ENCODE measurements at places on chromosomes 7 and 10.

DNA sequence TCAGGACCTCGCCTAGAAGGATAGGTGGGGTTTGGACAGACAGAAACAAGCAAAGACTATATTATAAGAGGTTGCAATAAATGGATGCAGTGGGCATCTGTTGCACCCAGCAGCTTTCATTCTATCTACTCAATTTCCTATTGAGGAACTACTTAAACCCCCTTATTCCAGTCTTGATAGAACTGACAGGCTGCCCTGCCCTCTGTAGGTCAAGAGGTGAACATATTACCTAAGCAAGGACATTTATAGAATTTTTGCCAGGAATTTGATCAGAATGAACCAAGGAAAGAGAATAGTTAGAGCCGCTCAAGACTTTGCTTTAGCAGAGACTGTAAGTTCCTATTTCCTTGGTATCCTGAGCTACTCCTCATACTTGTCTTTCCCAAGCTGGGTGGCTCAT is 9.5 kb downstream of the VTI1A start:
- no peak for DNase-seq

DNA sequence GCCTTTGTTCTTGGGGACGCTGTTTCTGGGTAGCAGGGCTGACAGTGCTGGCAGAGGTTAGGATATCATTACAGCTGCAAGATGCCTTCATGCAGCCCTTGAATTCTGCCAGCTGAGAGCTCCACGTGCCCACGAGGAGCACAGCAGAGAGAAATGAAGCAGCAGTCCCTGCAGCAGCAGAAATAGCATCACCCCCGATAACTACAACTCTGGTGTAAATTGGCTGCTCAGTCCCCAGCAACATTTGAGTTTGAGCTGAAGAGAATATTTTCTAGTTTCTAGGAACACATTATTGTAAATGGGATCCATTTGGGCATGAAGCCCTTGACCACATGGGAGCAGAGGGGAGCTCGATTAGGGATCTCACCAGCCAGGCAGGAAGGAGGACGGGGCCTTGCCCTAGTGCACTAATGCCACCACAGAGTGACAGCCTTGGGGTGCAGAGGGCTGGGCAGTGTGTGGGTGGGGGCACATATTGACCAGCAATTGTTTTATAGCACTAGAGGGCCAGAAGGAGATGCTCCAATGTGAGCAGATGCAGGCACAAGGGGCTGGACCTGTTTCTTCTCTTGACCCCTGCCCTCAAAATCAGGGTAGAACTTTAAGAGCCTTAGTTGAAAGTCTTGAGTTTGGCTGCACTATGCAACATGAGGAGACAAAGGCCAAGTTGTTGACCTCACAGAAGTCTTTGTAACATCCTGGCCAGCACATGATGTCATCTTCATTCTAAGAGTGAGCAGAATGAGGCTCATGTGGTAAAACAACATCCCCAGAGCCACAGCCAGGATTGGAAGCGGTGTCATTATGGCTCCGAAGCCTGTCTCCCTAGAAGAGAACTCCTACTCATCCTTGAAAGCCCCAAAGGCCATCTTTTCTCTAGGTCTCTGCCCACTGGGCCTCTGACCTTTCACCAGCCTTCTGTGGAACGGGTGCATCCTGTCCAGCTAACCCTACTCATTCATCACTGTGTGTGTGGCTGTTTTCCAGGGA is 52.6 kb downstream of the ADCY1 start:
- no peak for DNase-seq

GRCh38 chr10:10923029-10923651 is 94.5 kb upstream of the CELF2 start:
- DNase-seq = no peak

GRCh38 chr7:94648731-94649130 is 7.2 kb downstream of the SGCE start:
- no peak for DNase-seq

DNA sequence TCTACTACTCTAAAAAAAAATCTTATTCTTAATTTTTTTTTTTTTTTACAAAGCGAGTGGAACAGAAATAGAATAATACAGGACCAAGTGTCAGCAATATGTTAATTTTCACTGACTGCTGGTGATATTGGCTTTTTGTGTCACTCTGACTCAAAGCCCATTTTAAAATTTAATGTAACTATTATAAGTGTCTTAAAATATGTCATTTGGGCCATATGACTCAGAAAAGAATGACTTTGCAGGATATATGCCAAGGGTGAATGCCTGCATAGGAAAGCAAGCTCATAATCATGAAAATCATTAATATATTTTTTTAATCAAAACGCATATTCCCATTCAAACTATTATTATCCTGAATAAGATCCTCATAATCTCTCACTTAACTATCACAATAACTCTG is 149.2 kb downstream of the GNAT3 start:
- DNase-seq = no peak

DNA sequence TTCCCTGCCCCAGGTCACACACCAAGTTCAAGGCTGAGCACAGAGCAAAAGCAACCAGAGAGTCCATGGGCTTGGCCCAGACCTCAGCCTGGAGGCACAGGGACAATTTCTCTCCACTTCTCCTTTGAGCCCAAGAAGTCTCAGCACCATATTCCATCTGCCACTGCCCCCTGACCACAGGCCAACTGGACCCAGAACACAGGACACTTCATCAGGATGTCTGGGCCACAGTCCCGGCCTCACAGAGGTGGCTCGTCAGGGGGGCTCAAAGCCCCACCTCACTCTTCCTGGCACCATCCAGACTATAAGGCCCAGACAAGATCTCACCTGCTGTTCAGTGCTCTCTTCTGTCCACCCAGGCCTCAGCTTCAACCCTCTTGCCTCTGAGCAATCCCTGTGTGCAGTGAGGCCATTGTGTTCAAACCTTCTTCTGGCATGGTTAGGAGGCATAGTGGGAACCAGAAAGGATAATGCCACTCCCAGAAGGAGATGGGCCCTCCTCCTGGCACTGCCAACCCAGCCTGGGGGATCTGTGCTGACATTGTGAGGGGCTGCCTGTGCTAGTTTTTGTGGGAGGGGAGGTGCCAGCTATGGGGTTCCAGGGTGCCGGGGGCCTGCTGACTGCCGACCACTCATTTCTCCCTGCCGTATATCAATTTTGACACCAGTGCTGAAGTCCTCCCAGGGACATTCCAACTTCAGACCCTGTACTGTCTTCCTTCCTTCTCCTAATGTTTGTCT is 49.7 kb upstream of the ANTXRL start:
- DNase-seq = peak; percentile 26

DNA sequence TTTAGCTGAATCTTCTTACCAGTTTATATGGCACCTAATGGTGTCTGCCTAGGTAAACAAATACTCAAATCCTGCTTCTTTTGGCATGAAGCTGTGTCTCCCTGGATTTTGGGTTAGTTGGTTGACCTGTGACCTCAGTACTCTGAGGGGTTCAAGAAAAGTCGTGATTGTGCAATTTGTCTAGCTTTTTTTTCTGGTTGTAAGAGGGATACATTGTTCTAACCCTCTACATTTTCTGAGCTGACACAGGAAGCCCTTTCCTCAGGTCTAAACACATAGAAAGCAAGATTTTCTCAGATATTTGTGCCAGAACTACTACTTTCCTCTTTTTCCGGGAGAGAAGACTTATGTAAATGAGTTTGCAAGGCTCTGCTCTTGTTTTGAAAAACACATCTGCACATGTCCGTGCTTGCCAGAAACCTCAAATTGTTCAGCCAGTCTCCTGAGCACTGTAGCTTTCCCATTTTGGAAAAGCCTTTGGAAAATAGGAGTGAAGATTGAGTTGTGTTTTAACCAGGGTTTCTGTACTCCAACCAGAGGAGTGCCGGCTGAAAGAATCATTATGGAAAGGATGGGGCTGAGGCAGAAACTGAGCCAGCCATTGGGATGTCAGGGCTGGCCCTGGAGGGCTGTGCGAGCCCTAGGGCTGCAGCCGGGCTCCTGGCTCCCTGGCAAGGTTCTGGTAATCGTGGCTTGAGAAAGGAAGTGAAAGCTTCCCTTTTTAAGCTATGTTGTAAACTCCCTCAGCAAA is 31.3 kb upstream of the CXCL12 start:
- DNase-seq = no peak

- DNase-seq = no peak
These were observed 3.4 kb downstream of the STAM start for GRCh38 chr10:17647326-17647725.

DNA sequence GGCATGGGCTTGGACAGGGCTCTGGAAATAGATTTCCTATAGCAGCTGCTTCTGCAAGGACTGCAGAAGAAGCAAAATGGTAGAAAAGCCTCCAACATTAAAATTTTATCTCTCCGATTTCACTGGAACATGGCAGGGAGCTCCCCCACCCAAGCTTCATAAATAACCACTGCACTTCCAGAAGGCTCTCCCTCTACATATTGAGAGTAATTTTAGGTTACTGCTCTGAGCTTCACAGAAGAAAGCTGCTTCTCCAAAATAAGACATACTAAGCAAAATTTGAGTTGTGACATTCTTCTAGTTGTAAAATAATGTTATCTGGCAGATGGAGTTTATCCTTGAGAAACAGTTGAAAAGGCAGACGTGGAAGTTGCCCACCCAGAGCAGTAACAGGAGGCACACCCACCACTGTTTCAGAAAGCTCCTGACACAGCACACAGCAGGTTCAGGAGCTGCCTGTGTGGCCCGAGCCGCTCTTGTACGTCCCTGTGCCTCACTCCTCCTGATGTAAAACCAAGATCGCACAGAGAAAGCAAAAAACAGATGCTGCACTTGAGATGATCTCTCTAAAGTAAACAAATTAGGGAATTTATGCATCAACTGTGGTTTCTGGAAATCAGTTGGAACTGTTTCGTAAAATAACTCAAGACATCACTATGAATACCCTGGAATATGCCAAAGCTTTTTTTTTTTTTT is 621.0 kb downstream of the PARD3 start:
- DNase-seq = no peak

GRCh38 chr10:90723416-90724068 is 134.3 kb downstream of the HTR7 start:
- DNase-seq = no peak

- no peak for DNase-seq
These were observed 179.9 kb upstream of the NPVF start for GRCh38 chr7:25408012-25408687.

DNA sequence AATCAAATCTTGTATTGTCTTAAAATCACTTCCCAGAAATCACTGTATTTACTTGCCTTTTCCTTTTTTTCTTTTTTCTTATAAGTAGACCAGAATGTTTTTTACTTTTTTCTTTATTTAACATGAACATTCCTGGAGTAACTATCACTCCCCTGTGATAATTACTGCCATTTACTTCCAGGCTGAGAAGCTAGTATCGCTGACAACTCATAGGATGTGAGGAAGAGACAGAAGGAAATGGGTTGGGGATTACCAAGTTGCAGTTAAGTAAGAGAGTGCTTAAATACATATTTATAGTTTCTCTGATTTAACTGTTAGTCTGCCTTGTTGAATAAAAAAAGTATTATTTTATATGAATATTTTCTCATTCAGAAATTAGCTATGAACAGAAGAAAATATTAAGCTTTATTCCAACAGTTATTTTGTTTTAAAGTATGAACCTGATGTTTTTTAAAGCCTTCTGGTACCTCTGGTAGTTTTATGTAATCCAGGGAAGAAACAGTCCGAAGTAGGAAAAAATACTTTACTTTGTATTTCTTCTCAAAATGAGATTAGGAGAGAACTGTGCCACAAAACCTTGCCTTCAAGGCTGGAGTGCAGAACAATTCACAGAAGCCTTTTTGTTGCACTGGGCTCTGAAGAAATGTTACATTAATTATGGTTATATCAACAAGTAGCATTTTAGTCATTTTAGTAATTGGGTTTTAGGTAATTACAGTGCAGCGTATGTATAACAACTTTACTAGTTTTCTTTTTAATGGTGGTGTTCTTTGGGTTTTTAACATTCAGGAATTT is 72.8 kb downstream of the SHOC2 start:
- DNase-seq = no peak

- no peak for DNase-seq
These were observed 72.3 kb downstream of the FAS start for GRCh38 chr10:89062861-89063260.

DNA sequence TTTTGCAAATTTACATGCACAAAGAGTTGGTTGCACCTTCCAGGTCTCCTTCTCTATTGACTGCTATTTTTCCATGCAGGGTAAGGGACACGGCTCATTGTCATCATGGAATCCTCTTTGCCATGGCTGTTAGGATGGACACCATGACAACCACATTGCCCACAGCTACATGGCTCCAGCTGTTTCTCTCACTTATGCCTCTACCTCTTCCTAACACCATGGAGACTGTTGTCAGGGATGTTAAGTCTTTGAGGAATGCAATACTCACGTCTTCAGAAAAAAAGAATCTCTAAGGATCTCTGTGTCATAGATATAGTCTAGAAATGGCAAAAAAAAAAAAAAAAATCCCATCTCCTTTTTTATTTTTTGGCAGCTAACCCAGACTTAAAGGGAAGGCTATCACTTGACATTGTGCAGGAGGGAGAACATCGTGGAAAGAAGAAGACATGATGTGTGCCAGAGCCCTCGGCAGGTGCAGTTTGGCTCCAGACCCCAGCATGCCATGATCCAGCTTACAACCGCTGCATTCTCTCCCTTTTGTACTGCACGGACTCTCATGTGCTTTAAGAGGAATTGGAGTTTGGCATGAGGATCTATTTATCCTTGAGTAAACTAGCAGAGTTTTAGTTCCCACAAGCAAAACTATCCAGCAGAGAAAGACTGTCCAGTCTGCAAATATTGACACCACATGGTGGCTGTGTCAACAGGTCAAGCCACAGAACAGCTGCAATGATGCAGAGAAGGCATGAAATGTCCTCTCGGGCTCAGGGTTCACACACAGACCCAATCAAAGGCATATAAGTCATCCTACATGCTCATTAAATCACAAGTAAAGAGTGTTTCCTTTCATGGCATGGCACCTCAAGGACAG is 70.8 kb downstream of the FRMD4A start:
- DNase-seq = no peak

DNA sequence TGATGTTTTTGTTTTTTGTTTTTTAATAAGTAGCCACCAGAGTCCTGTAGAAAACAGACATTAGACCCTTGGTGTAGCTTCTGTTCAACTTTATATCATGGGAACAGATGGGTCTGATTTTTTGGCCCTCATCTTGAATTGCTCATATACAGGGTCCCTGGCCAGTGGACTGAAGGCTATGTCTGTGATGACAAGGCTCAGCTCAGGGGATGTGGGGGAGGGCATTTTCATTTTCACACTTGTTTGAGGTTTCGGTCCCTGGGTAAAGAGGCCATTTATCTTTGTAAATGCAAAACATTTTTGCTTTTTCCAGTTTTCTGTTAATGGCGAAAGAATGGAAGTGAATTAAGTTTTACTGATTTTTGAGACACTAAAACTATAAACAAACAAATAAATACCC is 257.6 kb upstream of the PHYHIPL start:
- no peak for DNase-seq

DNA sequence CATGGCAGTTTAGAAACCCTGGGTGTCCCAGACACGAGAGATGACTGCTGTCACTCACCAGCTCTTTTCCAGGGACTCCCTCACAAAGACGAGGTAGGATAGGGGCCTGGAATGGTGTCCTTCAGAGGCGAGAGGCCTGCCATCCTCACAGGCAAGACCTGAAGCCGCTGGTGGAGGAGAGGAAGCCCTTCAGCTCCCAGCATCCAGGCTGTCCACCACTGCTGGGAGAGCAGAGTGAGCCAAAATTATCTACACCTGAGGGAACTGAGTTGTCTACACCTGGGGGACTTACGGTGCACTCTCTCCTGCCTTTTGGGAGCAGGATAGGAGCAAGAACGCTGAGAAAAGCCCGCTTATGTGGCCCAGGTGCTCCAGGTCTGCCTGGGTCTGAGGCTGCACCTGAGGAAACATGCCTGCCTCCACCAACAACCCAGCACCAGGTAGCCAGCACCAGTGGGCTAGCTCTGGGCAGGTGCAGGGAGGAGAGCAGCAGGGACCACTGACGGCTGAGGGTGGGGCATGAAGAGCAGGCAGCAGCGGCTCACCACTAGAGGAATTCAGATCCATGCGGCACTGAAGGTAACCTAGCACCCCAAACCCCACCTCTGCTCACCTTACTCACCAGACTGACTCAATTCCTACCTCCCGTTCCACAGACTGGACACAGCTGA is 357.2 kb downstream of the SH2D4B start:
- no peak for DNase-seq

Data from mesothelial cell of epicardium (in vitro differentiated cells).